ENCODE measurements at places on chromosomes 2 and 18. TPM values are rescaled to one million over a fixed set of nuclear protein-coding genes. Genes with fewer than 3 reads are reported as not detected.
A peak's percentile ranks its signal among the peaks of the same experiment; 100 is the strongest.

GRCh38 chr2:96218508-96219131 lies 10.0 kb upstream of the STARD7 start:
- H3K4me3 ChIP-seq, result no peak overlapping the region
- no peaks in the 10 kb centered on the region for H3K36me3 ChIP-seq
- H3K27me3 ChIP-seq, result no peaks in the 10 kb centered on the region
- no peaks in the 10 kb centered on the region for H3K4me1 ChIP-seq
- H3K27ac ChIP-seq, result no peak overlapping the region

- H3K27me3 ChIP-seq, result no peaks in the 10 kb centered on the region
- H3K4me3 ChIP-seq, result no peak overlapping the region
- H3K36me3 ChIP-seq, result no peaks in the 10 kb centered on the region
- DNase-seq, result no peak
- H3K4me1 ChIP-seq, result no peaks in the 10 kb centered on the region
Observed at GRCh38 chr2:145985517-145985916, 1465.6 kb upstream of the ZEB2 start.

BOLL gene
- not detected for total RNA-seq

CYS1 gene
- total RNA-seq, result 2.6 TPM

RAB12 gene
- total RNA-seq, result 50.2 TPM

- no peak for DNase-seq
- H3K36me3 ChIP-seq, result peaks cover 6% of the 10 kb centered on the region
- H3K27ac ChIP-seq, result no peak overlapping the region
Observed at GRCh38 chr2:235910067-235910466, 258.1 kb downstream of the GBX2 start.

GRCh38 chr2:133235968-133236367 lies 332.3 kb downstream of the NCKAP5 start:
- no peak overlapping the region for H3K4me3 ChIP-seq

- H3K4me3 ChIP-seq, result peak overlapping the region; percentile 69
- H3K27me3 ChIP-seq, result no peaks in the 10 kb centered on the region
- DNase-seq, result no peak
- H3K27ac ChIP-seq, result peak overlapping the region; percentile 72
- peaks cover 15% of the 10 kb centered on the region for H3K4me1 ChIP-seq
Observed at GRCh38 chr2:31233231-31233630, 721 bp upstream of the EHD3 start.

REEP1 gene
- total RNA-seq, result 6.9 TPM

DNA sequence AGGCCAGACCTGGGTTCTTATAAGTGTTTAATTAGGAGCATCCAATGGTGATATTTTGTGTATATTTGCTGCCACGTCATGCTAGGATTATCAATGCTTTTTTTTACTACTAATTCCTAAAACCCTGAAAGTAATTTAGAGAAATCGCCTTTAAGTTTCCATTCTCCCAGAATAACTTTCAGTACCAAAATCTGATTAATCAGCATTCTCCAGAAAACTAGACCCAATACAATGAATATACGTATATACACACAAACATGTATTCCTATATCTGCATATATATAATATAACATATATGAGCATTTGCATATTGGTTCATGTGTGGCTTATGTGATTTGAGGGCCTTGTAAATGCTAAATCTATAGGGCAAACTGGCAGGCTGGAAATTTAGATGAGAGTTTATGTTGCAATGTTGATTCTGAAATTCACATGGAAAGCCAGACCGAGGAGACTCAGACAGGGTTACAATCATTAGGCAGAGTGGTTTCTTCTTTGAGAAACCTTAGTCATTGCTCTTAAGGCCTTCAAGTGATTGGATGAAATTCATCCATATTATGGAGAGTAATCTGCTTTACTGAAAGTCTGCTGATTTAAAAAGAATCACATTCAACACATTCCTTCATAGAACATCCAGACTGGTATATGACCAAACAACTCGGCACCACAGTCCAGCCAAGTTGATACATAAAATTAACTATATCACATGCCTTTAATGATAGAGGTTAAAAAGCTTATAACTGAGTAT lies 65.9 kb upstream of the RGPD4 start:
- no peak for DNase-seq
- no peak overlapping the region for H3K27ac ChIP-seq
- no peaks in the 10 kb centered on the region for H3K27me3 ChIP-seq
- no peaks in the 10 kb centered on the region for H3K4me1 ChIP-seq

- H3K27ac ChIP-seq, result peak overlapping the region; percentile 86
- peaks cover 33% of the 10 kb centered on the region for H3K4me1 ChIP-seq
- no peak overlapping the region for H3K4me3 ChIP-seq
- H3K36me3 ChIP-seq, result no peaks in the 10 kb centered on the region
- no peak for DNase-seq
- no peaks in the 10 kb centered on the region for H3K27me3 ChIP-seq
Observed at GRCh38 chr18:13568443-13569392, 157.6 kb downstream of the FAM210A start.

DNA sequence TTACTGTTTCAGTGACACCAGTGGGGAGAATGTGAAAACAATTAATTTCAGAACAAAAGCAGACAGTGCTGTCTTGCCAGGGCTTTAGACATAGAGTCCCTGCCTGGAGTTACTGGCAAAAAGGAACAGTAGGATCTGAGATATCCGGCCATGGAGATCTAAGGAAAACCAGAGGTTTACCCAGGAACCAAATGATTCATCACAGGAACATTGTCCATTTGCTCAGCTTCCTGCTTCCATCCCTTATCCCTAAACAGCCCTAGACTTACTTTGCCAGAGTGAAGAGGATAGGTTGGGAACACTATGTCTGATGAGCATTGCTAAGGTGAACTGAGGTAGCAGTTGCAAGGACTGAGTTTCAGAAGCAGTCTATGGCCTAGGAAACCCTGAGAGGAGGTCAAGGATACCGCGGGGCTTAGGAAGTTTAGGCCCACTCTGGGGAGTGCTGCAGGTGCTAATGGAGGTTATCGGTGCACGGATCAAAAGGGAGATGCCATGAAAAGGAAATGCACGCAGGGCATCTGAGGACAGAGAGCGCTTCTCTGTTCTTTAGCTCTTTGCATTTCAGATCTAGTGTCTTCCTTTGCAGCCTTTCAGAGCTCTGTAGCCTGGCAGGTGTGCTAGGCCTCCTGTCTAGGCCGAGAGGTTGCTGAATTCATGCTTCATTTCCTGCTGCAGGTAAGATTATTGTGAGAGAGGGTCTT lies 223.9 kb downstream of the CDCA7 start:
- H3K27me3 ChIP-seq, result no peaks in the 10 kb centered on the region
- H3K36me3 ChIP-seq, result no peaks in the 10 kb centered on the region
- H3K4me3 ChIP-seq, result no peak overlapping the region
- no peak overlapping the region for H3K27ac ChIP-seq
- H3K4me1 ChIP-seq, result no peaks in the 10 kb centered on the region
- DNase-seq, result no peak

DNAJC5G gene
- not detected for total RNA-seq

DNA sequence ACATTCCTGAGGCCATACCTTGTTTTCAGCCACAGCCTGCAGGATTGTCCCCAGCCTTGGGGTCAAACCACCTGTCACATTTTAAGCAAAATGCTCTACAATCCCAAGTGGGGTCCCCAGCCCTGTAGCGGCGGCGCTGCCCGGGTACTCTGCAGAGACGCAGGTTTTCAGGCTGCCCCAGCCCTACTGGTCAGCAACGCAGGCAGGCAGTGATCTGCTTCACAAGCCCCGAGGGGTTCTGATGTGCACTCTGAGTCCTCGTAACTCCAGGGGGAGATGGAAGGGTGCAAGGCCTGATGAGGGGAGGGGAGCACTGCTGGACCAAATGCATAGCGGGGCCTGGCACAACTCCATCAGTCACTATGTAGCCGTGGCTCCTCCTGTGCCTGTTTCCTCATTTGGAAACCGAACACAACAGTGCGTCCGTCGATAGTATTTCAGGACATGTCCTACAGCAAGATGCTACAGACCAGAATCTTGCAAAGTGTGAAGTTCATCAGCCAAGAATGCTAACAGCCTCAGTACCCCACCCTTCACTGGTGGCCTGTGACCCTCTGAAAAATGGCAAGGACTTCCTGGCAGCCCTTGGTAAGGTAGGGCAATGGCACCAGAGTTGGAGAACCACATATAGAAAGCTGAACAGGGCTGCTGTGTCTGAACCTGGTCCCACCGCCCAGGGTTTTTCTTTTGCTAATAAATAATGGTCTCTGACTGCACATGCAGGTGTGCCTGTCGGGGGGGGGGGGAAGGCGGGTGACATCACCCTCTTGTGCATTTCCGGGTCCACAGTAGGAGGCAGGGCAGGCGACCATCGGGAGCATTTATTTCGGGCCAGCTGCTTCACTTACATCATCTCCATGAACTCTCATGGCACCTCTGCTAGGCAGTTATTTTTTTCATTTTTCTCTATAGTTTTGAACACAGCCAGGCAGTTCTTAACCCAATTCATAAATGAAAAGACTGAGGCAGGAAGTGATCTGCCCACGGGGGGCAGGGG lies 50.6 kb upstream of the TFCP2L1 start:
- peaks cover 24% of the 10 kb centered on the region for H3K36me3 ChIP-seq
- no peak for DNase-seq
- H3K27me3 ChIP-seq, result no peaks in the 10 kb centered on the region
- peak overlapping the region; percentile 33 for H3K27ac ChIP-seq

- peaks cover 4% of the 10 kb centered on the region for H3K4me1 ChIP-seq
- H3K4me3 ChIP-seq, result no peak overlapping the region
- no peak overlapping the region for H3K27ac ChIP-seq
- DNase-seq, result no peak
Observed at GRCh38 chr18:23632615-23633014, 30.1 kb downstream of the ANKRD29 start.

GRCh38 chr2:140701726-140702125 lies 1429.1 kb downstream of the LRP1B start:
- no peak for DNase-seq
- no peak overlapping the region for H3K4me3 ChIP-seq
- no peaks in the 10 kb centered on the region for H3K36me3 ChIP-seq
- no peak overlapping the region for H3K27ac ChIP-seq
- H3K27me3 ChIP-seq, result no peaks in the 10 kb centered on the region

PLEKHH2 gene
- total RNA-seq, result 42.0 TPM

ZEB2 gene
- 220 TPM for total RNA-seq

- no peak for DNase-seq
- peaks cover 5% of the 10 kb centered on the region for H3K4me1 ChIP-seq
- no peak overlapping the region for H3K27ac ChIP-seq
- no peak overlapping the region for H3K4me3 ChIP-seq
- H3K36me3 ChIP-seq, result no peaks in the 10 kb centered on the region
Observed at GRCh38 chr2:119294671-119295070, 71.0 kb downstream of the STEAP3 start.

- peak overlapping the region; percentile 89 for H3K4me3 ChIP-seq
- H3K27me3 ChIP-seq, result no peaks in the 10 kb centered on the region
- peaks cover 56% of the 10 kb centered on the region for H3K4me1 ChIP-seq
- H3K27ac ChIP-seq, result peak overlapping the region; percentile 83
Observed at GRCh38 chr2:73111073-73112025, 1.4 kb downstream of the RAB11FIP5 start.

ZNF24 gene
- 51.8 TPM for total RNA-seq

SLC23A3 gene
- 3.4 TPM for total RNA-seq

GRCh38 chr2:231144896-231145295 lies 20.1 kb upstream of the HTR2B start:
- H3K27ac ChIP-seq, result no peak overlapping the region
- H3K4me3 ChIP-seq, result no peak overlapping the region
- peaks cover 34% of the 10 kb centered on the region for H3K36me3 ChIP-seq
- no peaks in the 10 kb centered on the region for H3K4me1 ChIP-seq
- H3K27me3 ChIP-seq, result no peaks in the 10 kb centered on the region

GRCh38 chr2:190340369-190340768 lies 3.0 kb upstream of the INPP1 start:
- peaks cover 14% of the 10 kb centered on the region for H3K4me1 ChIP-seq
- H3K4me3 ChIP-seq, result no peak overlapping the region
- DNase-seq, result no peak
- H3K36me3 ChIP-seq, result no peaks in the 10 kb centered on the region

DNA sequence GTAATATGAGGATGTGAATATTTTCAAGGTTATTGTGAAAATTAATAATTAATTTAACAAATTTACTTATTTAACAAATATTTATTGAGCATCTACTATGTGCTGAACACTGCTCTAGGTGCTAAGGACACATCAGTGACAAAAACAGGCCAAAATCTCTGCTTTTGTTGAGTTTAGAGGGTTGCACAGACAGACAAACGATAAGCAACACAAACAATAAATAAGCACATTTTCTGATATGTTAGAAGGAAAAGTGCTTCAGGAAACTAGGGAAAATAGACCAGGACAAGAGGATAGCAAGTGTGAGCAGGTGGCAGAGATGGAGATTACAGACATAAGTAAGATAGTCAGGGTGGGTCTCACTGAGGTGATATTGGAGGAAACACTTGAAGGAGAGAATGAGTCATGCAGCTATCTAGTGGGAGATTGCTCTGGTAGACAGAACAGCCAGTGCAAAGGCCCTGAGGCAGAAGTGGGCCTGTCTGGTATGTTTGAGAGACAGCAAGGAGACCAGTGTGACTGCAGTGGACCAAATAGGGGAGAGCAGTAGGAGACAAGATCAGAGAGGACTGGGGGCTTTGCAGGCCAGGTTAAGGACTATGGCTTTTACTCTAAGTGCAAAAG lies 38.3 kb downstream of the SFXN5 start:
- peaks cover 4% of the 10 kb centered on the region for H3K36me3 ChIP-seq
- H3K27me3 ChIP-seq, result no peaks in the 10 kb centered on the region
- H3K4me1 ChIP-seq, result peaks cover 5% of the 10 kb centered on the region
- H3K27ac ChIP-seq, result no peak overlapping the region

- no peaks in the 10 kb centered on the region for H3K36me3 ChIP-seq
- no peak overlapping the region for H3K27ac ChIP-seq
- no peak for DNase-seq
- peaks cover 8% of the 10 kb centered on the region for H3K4me1 ChIP-seq
- no peak overlapping the region for H3K4me3 ChIP-seq
Observed at GRCh38 chr2:100895402-100895801, 75.5 kb downstream of the NPAS2 start.

GRCh38 chr2:157848213-157848612 lies 27.9 kb downstream of the ACVR1 start:
- no peak overlapping the region for H3K27ac ChIP-seq
- no peak overlapping the region for H3K4me3 ChIP-seq
- no peaks in the 10 kb centered on the region for H3K36me3 ChIP-seq
- H3K27me3 ChIP-seq, result no peaks in the 10 kb centered on the region

Data from lower lobe of right lung (tissue), 2 donors.